ENCODE measurements at places on chromosomes 12 and 14. TPM values are rescaled to one million over a fixed set of nuclear protein-coding genes. Genes with fewer than 3 reads are reported as not detected.

DNA sequence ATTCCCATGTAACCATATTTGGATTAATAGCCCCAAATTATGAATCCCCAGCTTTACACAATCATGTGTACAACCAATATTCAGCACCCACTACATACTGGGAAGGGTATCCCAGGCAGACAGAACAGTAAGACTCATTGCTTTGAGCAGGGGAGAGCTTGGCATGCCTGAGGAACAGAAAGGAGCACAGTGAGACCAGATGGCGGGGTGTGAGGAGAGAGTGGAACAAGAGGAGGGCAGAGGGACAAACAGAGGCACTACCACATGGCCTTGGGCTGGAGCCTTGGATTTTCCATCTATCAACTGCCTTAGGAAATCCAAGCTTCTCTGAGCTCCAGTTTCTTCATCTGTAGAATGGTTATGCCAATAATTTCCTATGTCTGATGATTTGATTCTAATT is 3.8 kb downstream of the DGKA start:
- no peaks in the 10 kb centered on the region for H3K36me3 ChIP-seq
- no peaks in the 10 kb centered on the region for H3K27me3 ChIP-seq
- H3K4me3 ChIP-seq: no peak overlapping the region
- H3K27ac ChIP-seq: no peak overlapping the region
- no peak for DNase-seq
- peaks cover 28% of the 10 kb centered on the region for H3K4me1 ChIP-seq

- H3K36me3 ChIP-seq: no peaks in the 10 kb centered on the region
- no peaks in the 10 kb centered on the region for H3K27me3 ChIP-seq
- no peak for DNase-seq
- H3K27ac ChIP-seq: no peak overlapping the region
- H3K4me1 ChIP-seq: no peaks in the 10 kb centered on the region
These were observed 595.5 kb downstream of the GALC start for GRCh38 chr14:87397499-87397898.

- no peak for DNase-seq
- no peaks in the 10 kb centered on the region for H3K36me3 ChIP-seq
- H3K27ac ChIP-seq: no peak overlapping the region
These were observed 4.3 kb downstream of the CRACR2A start for GRCh38 chr12:3748620-3749019.

TAS2R7 gene
- total RNA-seq: not detected

- no peak overlapping the region for H3K4me3 ChIP-seq
- peaks cover 4% of the 10 kb centered on the region for H3K27me3 ChIP-seq
- H3K27ac ChIP-seq: no peak overlapping the region
- DNase-seq: no peak
These were observed 11.8 kb downstream of the AHNAK2 start for GRCh38 chr14:104966261-104966865.

NOS1 gene
- total RNA-seq: 0.04 TPM

DNA sequence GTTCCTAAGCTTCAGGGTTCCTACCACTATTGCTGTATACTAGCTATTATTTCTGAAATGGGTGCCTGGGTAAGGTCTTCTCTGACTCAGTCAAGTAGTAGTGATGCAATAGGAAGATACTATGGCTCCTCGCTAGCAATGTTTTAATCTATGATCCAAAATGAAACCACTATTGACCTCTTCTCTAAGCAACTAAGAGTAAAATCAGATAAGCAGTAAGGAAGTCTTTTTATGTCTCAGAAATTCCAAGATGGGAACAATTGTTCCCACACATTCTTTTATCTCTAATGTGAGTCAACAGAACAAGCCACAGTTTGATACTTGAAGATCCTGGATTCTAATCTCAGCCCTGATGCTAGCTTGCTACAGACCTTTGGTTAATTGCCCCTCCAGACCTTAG is 45.1 kb downstream of the AREL1 start:
- H3K27me3 ChIP-seq: no peaks in the 10 kb centered on the region
- H3K4me3 ChIP-seq: no peak overlapping the region
- H3K36me3 ChIP-seq: peaks cover 3% of the 10 kb centered on the region
- H3K4me1 ChIP-seq: no peaks in the 10 kb centered on the region

Data from hepatocyte (in vitro differentiated cells).